T follicular helper cell (primary cell): ENCODE measurements at places on chromosomes 16 and 17.

GRCh38 chr16:88507231-88507743, 54.2 kb downstream of the ZFPM1 start:
- DNase-seq: no peak

- DNase-seq: no peak
These were observed 1.6 kb upstream of the GLP2R start for GRCh38 chr17:9824094-9824493.

GRCh38 chr17:79294459-79295071, 219.9 kb downstream of the ENGASE start:
- DNase-seq: peak; percentile 27

DNA sequence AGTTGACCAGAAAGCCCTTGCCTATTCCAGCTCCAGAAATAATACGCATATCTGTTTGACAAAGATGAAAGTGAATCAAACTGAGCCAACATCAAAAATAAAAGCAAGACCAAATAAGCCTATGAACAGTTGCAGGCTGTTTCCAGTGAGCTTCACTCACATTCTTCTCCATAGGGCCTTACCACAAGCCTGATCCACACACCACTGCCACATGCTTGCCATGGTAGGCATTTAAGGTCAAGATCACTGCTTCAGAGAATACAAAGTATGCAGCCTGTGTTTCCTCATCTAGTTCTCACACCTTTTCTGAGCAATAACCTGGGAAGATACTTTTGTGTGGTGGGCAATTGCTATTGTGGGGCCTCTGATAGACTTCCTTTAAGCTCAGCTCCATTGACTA, 1060.2 kb downstream of the CDH11 start:
- no peak for DNase-seq

- DNase-seq: no peak
These were observed 589.2 kb downstream of the CDH11 start for GRCh38 chr16:64532691-64533090.

DNA sequence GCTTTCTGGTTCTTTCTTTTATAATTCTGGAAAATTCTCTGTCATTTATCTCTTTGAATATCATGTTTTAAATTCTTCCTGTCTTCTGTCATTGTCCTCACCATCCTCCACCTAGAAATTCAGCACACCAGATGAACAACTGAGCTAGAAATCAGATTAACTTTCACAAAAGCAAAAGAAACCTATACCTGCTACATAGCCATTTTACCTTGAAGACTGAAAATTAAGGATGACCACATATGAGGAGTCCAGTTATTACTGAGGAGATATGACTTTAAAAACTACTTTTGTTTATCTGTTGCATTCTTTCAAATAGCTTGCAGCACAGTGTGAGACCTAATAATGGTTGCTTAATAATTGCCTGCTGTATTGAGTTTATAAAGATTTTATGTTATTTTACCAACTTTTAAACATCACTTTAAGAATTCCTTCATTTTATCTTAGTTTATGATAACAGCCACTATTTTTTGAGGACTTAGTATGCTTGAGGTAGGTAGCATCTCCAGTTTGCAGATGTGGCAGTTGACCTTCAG, 104.3 kb downstream of the BCAS3 start:
- no peak for DNase-seq

- no peak for DNase-seq
These were observed 16.4 kb upstream of the RBFOX3 start for GRCh38 chr17:79627184-79627765.
